ENCODE measurements at places on chromosomes 12 and 14.

DNA sequence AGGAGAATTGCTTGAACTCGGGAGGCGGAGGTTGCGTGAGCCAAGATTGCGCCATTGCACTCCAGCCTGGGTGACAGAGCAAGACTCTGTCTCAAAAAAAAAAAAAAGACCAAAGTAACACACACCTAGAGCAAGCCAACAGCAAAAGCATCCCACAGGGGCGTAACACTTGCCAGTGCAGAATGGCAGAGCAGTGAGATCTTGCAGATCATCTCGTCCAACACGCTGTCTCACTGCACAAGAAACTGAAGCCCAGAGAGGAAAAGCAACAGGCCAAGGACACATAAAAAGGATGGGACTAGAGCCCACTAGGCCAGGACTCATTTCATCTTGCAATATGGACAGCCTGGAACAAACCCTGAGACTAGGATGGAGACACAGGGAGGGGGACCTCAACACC is 12.7 kb upstream of the KRT78 start:
- DNase-seq: no peak

GRCh38 chr12:39619316-39619659 is 315 bp downstream of the ABCD2 start:
- DNase-seq: no peak

- DNase-seq: no peak
These were observed 208.6 kb downstream of the BTG1 start for GRCh38 chr12:91937009-91937408.

GRCh38 chr12:107469011-107469410 is 216.6 kb upstream of the PWP1 start:
- DNase-seq: no peak

- peak; percentile 3 for DNase-seq
These were observed 323.8 kb downstream of the BCAT1 start for GRCh38 chr12:24625103-24625502.

Data from immature natural killer cell (primary cell).